ENCODE measurements at places on chromosomes 4 and X.
A peak's percentile ranks its signal among the peaks of the same experiment; 100 is the strongest.

GRCh38 chr4:845836-846251 lies 19.9 kb upstream of the CPLX1 start:
- DNase-seq, result no peak

DNA sequence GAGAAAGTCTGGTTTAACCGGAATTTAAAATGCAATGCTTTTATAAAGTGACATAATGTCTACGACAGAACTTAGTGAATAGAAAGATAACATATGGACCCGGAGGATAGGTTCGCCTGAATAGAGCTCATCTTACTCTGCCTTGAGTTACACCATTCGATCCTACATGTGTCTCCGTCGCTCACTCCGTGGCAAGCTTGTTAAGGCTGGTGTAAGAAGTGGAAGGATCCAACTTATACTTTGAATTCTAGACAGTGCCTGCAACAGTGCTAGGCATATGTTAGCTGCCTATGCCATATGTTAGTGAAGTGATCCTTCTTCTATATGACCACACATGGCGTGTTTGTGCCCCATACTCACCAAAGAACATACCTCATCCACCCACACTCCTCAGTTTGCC lies 50.9 kb downstream of the SEL1L3 start:
- peak; percentile 19 for DNase-seq

DNA sequence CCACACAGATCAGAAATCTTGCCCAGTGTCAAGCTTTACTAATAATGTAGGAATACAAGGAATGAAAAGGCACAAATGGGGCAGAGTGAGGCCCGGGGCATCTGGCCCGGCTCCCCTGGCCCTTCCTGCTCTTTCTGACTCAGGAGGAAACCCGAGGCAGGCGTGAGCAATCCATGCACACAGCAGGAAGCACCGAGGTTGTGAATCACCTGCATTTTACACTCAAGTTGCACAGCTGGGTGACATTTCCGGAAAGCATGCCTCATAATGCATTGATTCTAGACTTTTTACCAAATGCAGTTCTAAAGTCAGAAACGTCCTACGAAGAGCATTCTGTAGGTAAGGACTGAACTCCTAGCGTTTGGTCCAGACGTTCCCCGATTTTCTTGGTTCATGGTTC lies 38.9 kb downstream of the PRIMPOL start:
- no peak for DNase-seq

- no peak for DNase-seq
Measured at GRCh38 chr4:126719852-126720251, 912.9 kb upstream of the INTU start.

GRCh38 chrX:150975655-150976390 lies 7.3 kb upstream of the HMGB3 start:
- DNase-seq, result no peak

GRCh38 chr4:21384609-21385008 lies 564.0 kb downstream of the KCNIP4 start:
- no peak for DNase-seq

- DNase-seq, result no peak
Measured at GRCh38 chr4:99763635-99764101, 53.0 kb upstream of the DAPP1 start.

- no peak for DNase-seq
Measured at GRCh38 chr4:102216666-102217065, 128.6 kb downstream of the SLC39A8 start.

GRCh38 chrX:70432936-70433847 lies 10.1 kb downstream of the GDPD2 start:
- DNase-seq, result no peak

DNA sequence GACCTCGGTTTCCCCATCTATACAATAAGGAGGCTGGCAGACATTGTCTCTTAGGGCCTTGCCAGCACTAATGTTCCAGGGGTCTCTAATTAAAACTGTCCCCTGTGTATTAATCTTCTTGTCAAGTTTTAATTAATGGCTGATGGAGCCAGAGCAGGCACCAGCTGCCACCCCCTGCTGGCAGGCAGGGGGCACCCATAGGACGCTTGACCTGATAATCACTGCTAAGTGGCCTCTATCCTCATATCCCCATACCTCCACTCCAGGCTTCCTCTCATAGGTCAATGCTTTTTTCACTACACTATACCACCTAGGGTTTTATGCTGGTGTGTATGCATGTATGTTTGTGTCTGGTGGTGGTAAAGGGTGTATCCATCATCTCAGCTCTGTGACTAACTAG lies 89.4 kb downstream of the EFNB1 start:
- DNase-seq, result no peak

GRCh38 chrX:85561231-85561630 lies 181.8 kb upstream of the POF1B start:
- DNase-seq, result no peak

DNA sequence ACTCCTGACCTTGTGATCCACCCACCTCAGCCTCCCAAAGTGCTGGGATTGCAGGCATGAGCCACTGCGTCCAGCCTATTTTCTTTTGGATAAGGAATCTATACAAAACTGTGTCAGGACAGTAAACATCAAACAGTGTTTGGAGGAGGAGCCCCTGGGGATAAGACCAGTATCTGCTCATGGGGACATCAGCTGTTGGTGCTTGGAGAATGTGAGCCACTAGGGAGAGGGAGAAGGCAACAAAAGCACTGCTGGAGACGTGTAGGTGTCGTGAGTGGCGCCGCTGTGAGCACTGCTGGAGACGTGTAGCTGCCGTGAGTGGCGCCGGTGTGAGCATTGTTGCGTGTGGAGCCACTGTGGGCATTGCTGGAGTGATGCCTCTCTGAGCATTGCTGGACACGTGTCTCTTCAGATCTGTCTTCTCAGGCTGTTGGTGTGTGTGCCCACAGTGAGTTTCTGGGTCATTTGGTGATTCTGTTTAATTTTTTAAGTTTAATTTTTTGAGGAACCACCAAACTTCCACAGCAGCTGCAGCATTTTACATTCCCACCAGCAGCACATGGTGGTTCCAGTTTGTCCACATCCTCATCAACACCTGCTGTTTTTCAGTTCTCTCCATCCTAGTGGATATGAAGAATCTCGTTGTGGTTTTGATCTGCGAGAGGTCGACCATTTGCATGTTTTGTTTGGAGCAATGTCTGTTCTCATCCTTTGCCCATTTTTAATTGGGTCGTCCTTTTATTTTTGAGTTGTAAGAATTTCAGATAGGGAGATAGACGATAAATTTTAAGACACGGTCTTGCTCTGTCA lies 19.0 kb downstream of the DGKQ start:
- DNase-seq, result no peak

DNA sequence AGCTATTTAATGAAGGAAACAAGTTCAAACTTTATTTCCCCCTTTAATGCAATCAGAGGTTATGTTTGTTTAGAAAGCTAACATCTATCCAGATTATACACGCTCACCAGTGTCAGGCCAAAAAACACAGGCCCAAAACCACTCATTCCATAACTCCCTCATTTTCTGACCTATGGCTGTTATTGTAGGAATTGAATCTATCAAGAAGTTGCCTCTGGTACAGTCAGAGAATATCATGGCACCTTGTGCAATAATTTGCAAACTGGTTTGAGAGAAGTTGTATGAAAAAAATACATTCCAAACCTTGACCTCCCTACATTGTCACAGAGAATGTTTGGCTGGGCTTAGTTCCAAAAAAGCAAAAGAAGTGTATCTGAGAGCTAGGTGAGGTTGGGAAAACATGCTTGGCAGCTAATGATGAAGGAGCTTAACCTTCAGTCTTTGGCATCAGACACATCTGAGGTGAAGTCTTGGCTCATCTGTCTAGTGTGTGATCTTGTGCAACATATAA lies 591.0 kb downstream of the ANKRD50 start:
- DNase-seq, result no peak

GRCh38 chrX:118554511-118554910 lies 58.9 kb downstream of the DOCK11 start:
- DNase-seq, result no peak

DNA sequence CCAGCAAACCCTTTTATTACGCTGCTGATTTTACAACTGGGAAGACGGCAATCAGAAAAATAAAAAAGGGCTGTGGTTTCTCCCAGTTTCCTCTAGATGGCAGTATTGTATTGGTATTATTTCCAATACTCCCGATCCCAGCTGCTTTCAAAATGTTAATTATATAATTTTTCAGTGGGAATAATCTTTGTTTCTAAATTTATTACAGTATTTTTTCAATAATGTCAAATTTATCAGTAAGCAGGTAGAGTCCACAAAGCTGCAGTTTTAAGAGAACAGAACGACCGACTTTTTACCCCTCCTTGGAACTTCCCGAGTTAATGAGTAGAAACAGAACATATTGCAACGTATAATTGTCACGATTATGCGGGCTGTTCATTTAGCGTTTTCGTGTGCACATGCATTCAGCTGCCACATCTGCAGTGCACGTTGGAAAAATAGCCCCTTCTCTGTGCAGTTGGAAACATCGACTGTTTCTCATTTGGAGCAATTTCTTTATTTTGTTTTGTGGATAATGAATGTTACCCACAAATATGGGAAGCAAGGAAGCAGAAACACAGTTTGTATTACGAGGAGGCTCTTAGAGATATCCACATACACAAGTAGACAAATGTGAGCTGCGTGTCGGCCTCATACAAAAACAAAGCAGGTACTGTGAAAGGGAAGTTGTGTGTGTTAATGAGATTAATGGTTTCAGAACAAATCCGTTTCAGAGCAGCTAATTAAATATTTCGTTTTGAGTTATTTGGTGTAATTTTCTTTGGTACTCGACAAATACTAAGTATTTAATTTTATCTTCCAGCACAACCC lies 188.0 kb downstream of the STIM2 start:
- no peak for DNase-seq

GRCh38 chr4:44415251-44415650 lies 33.4 kb downstream of the KCTD8 start:
- DNase-seq, result no peak

- no peak for DNase-seq
Measured at GRCh38 chr4:126123611-126124325, 809.0 kb downstream of the FAT4 start.

DNA sequence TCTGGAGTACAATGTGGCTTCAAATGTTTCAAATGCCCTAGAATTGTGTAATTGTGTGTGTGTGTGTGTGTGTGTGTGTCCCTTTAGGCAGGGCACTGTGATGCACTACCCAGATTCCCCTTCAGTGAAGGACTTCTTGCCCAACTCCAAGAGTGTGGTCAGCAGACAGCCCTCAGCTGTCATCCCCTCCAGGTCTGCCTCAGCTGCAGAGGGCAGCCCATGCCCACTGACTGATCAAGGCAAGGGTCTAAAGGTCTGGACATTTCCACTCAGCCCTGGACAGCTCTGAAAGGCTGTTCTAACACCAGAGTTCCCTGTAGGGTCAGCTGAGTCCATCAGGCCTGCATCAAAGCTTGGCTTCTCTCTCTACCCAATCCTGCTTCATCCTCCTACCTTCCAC lies 83.9 kb upstream of the USP9X start:
- DNase-seq, result no peak

- no peak for DNase-seq
Measured at GRCh38 chrX:110133735-110134370, 130.9 kb downstream of the TMEM164 start.

GRCh38 chr4:11196927-11197522 lies 231.7 kb downstream of the HS3ST1 start:
- DNase-seq, result no peak

DNA sequence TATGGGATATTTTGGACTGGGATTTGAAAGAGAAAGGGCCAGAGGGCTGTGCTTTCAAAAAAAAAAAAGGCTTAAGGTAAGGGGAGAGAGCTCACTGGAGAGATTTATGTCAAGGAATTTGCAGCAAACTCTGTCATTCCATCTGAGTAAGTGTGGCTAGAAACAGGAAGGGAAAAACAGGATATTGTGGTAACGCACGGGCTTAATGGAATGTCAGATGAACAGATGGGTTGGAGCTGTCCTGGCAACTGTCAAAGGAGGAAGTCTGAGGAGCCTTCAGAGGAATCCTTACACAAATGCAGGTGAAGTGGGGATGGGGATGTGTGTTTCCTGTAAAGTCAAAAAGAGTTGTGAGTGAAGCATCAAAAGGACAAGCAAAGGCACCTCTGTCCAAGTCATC lies 15.1 kb upstream of the NKX3-2 start:
- DNase-seq, result no peak

DNA sequence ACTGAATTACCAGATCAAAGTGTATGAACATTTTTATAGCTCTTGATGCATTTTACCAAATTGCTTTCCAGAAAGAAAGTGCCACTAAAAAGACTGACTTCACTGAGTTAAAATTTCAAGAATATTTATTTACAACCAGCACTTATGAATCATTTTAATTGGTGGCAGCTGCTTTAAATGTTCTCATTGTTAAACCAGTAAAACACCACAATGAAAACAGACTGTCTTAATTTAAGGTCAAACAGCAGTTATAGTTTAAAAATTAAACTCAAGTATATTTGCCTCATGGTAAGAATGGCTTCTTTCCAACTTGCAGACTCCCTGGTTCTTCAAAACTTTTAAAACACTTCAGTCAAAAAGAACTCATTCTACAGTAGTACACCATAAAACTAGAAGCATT lies 36.9 kb downstream of the AMMECR1 start:
- DNase-seq, result no peak

DNA sequence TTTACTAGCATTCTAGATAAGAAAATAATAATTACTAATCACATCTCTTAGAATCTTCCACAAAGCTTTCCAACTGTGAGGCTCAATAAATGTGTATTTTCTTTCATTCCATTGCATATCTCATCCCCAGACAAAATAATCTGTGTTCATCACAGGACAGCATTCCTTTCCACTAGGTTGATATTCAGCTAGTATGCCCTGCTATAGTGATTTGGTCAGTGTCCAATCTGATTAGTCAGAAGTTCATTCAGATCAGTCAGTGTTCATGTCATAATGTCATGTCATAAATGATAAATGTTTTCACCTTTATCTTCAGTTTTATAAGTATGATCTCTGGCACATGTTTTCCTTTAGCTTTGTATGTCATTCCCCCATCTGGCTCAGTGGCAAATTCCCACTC lies 611.4 kb downstream of the KCTD8 start:
- DNase-seq, result no peak

DNA sequence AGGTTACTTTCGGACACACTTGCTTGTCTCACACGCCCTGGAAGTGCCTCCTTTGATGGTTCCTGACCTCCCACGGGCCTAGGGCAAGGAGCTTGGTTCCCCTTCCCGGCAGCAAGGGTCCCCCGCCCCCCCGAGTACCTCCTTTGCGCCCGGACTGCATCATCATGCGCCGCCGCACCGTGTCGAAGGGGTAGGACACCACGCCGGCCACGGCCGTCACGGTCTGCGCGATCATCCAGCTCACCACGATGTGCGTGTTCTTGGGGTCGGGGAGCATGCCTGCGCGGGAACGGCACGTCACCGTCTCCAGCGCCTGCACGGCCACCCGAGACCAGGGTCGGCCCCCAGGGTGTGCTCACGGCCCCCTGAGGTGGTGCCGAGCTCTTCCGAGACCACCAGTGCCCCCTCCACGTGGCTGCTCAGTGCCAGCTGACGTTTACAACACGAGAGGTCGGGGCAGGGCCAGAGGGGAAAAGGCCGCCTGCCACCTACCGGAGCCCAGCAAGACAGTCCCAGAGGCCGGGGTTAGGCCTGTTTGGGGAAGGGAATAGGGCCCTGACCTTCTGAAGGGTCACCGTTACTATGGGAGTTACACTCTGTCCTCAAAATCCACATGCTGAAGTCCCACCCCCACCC lies 4.7 kb downstream of the SLC25A6 start:
- no peak for DNase-seq

- DNase-seq, result no peak
Measured at GRCh38 chrX:48945517-48946348, 11.7 kb downstream of the OTUD5 start.

GRCh38 chr4:6855692-6856297 lies 53.8 kb upstream of the TBC1D14 start:
- DNase-seq, result no peak

- no peak for DNase-seq
Measured at GRCh38 chr4:57351731-57352130, 241.5 kb upstream of the IGFBP7 start.

GRCh38 chr4:6932918-6933317 lies 23.3 kb downstream of the TBC1D14 start:
- no peak for DNase-seq

Measured in coronary artery (tissue), 2 donors.